ENCODE measurements at places on chromosomes 7 and 10.
A peak's percentile ranks its signal among the peaks of the same experiment; 100 is the strongest.

DNA sequence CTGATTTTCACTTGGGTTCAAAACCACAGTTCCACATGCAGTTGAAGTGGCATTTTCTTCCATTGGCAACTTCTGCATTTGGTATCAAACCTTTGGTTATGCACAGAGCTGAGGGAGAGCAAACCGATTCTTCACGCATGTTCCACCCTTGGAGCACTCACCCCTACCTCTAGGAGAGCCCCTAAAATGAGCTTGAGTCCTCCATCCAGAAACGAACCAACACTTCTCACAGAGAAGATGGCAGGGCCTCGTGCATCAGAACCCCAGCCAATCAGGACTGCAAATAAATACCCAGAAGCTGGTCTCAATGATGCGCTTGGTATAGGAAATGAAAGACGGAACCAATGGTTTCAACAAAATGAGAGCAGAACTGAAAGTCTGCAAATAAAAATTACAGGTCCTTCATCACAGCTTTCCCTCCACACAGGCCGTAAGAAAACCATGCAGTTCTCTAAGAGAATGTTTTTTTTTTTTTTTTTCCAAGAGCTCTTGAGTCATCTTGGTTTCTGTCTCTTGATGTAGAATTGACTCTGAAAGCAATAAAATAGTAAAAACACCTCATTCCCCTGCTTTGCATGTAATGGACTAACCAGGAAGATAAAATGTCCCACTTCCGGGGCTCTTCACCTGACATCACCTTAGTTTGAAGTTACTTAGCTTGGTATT lies 23.9 kb downstream of the KLF6 start:
- no peak for DNase-seq

DNA sequence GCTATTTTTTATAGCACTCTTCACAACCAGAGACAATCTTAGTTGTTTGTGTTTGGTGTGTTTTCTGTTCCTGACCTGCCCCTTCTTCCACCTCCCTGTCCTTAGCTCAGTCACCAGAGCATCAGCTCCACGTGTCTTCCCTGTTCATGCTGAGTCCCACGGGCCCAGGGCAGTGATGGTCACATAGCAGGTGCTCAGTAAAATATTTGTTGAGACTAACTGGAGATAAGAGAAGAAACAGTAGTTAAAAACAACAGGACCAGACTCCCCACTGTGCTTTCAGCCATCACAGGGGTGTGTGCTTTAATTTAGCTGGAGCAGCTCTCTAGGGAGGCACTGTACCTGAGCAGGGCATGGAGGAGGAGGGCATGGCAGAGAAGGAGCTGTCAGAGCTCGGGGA lies 307.3 kb upstream of the ZNF32 start:
- DNase-seq, result no peak

DNA sequence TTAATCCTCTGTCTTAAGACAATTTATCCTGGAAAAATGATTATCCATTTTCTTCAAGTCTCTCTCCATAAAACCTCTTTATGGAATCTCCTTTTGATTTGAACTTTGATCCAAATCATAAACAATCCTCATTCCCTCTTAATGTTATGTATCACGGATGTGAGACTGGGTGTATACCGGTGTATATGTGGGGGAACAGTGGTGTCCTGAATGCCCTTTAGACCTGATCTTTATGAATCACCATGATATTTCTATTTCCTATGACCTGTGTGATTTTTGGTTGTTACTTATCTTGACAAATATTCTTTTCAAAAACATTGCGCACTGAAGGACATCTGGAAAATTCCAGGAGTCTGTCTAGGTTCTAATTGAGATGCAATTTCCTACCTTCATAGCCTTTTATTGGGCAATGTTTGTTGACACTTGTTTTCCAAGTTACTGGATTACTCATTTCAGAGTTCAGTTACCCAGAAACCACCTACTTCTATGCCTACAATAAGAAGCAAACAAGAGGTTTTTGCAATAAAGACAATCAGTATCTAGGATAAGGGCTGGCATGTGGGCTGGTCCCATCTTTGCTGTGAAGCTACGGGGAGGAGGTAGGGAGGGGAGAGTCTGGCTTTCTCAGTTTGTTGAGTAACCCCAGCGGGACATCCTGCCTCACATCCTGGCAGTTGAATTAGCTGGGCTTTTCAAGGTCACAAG lies 190.4 kb downstream of the CTTNBP2 start:
- no peak for DNase-seq

DNA sequence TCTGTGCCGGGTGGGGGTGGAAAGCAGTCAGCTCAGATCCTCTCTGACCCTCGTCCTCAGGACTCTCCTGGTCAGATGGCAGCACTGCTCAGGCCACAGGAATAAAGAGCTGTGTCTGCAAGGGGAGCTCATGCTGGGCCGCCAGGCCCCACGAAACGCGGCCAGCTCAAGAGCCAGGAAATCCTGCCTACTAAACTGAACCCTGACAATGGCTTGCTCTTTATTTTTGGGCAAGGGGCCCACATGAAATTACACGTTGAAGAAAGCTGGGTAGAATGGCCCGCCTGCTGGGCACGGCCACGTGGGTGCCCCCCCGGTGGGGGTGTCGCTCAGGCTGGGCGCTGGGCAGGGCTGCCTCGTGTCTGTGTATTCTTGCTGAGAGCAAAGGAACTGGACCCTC lies 103.0 kb downstream of the ITIH5 start:
- DNase-seq, result peak; percentile 40

DNA sequence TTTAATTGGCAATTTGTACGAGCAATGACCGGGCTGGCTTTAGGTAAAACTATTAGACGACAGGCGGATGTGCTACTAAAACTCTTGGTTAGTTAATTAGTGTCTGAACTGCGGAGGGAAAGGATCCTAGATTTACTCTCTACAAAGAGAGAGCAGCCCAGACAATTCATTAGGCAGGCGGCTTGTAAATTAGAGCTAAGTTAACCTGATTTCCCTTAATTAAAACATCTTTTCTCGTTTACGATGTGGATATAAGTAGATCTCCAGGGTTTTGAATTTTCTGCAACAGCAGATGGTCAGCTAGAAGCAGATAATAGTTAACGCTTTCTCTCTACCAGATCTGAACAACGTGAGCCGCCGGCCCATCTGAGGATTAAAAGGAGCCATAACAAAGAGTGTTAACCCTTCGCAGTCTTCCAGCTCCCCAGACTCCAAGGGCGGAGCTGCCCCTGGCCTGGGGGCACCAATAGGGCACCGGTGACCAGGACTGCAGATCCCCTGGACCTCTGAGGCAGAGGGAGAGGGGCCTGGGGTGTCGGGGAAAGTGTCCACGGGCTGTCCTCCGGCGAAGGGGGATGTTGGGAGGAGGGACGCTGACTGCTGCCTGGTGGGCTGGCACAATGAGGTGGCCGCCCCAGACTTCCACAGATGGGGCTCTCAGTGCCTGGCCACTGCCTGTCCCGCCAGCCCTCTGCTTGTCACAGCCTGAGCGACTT lies 6.3 kb upstream of the UNCX start:
- DNase-seq, result no peak
